Activated CD8-positive, alpha-beta T cell treated with anti-CD3 and anti-CD28 coated beads for 36 hours (primary cell): ENCODE measurements at places on chromosomes 2 and 18.

GRCh38 chr2:10301941-10302478 is 694 bp upstream of the HPCAL1 start:
- peaks cover 68% of the 10 kb centered on the region for H3K4me1 ChIP-seq
- DNase-seq: peak; percentile 53
- H3K27ac ChIP-seq: peak overlapping the region; percentile 89

- DNase-seq: no peak
- no peaks in the 10 kb centered on the region for H3K36me3 ChIP-seq
- H3K4me3 ChIP-seq: no peak overlapping the region
- H3K4me1 ChIP-seq: no peaks in the 10 kb centered on the region
- no peak overlapping the region for H3K27ac ChIP-seq
- peaks cover 16% of the 10 kb centered on the region for H3K27me3 ChIP-seq
Observed at GRCh38 chr2:569681-570080, 107.5 kb downstream of the TMEM18 start.

DNA sequence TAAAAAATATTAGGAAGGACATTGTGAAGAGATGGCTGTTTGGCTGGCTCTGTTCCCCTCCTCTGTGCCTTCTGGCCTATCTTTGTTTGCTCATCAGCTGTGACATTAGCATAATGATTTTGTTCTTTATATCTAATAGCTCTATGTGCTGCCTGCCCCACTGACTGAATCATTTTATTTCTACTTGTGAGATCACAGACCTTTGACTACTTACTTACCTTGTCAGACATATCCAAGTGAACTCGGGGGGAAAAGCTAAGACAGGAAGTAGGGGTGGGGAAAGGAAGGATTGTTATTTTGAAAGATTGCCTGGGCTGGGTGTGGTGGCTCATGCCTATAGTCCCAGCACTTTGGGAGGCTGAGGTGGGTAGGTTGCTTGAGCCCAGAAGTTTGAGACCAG is 104.2 kb downstream of the ASAP2 start:
- H3K27me3 ChIP-seq: peaks cover 6% of the 10 kb centered on the region
- H3K4me3 ChIP-seq: no peak overlapping the region
- H3K4me1 ChIP-seq: no peaks in the 10 kb centered on the region
- no peak for DNase-seq

- H3K4me3 ChIP-seq: peak overlapping the region; percentile 87
- peak overlapping the region; percentile 96 for H3K27ac ChIP-seq
- H3K36me3 ChIP-seq: peaks cover 9% of the 10 kb centered on the region
- no peaks in the 10 kb centered on the region for H3K27me3 ChIP-seq
- peaks cover 26% of the 10 kb centered on the region for H3K4me1 ChIP-seq
Observed at GRCh38 chr18:26091047-26091630, 726 bp upstream of the SS18 start.

DNA sequence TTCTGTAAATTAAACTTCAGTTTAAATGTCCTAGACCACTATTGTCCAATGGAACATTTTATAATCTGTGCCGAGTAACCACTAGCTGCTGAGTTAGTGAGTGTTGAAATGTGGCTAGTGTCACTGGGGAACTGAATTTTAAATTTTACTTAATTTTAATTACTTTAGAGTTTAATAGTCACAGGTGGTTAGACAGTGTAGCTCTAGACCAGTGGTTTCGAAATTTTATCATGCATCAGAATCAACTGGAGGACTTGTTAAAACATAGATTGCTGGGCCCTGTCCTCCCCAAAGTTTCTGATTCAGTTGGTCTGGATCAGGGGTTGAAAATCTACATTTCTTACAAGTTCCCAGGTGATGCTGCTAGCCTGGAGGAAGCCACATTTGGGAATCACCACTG is 110.4 kb downstream of the FMNL2 start:
- H3K27me3 ChIP-seq: peaks cover 6% of the 10 kb centered on the region
- no peak overlapping the region for H3K27ac ChIP-seq

GRCh38 chr2:18950361-18950851 is 361.0 kb upstream of the NT5C1B start:
- DNase-seq: no peak
- no peaks in the 10 kb centered on the region for H3K27me3 ChIP-seq
- H3K4me1 ChIP-seq: no peaks in the 10 kb centered on the region

- no peaks in the 10 kb centered on the region for H3K4me1 ChIP-seq
- DNase-seq: no peak
- H3K27ac ChIP-seq: no peak overlapping the region
- H3K27me3 ChIP-seq: no peaks in the 10 kb centered on the region
Observed at GRCh38 chr2:70716131-70716743, 51.8 kb downstream of the ADD2 start.

DNA sequence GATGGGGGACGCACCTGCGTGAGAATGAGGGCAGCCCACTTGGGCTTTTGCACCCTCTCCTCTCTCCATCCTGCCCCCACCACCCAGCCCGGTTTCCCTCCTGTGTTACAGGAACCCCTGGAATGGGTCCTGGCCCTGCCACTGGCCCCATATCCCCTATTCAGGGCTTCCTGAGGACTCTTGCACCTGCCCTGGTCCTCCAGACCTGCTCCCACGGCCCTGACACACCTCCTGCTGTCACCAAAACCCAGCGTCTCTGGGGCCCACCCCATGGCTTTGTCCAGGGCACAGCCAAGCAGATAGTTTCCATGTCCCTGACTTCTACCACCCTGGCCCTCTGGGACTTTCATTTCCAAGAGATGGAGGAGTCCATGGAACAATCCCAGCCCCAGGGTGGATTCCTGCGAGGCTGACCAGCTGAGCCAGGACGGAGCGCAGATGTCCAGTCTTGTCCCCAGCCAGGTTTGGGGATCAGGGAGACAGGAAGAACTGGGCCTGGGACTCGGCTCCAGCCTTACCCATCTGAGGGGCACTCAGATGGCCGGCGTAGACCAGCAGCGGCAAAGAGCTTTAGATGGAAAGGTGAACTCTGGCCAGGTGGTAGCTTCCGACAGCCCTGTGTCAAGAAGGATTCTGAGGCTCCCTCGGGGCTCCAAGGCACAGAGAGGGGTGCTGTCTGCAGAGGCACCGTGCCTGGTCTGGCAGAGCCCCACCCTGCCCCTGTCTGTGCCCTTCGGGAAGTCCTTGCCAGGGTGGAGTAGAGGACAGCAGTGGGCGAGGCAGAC is 12.0 kb downstream of the GPR35 start:
- H3K27me3 ChIP-seq: no peaks in the 10 kb centered on the region
- H3K4me3 ChIP-seq: no peak overlapping the region
- no peak overlapping the region for H3K27ac ChIP-seq

DNA sequence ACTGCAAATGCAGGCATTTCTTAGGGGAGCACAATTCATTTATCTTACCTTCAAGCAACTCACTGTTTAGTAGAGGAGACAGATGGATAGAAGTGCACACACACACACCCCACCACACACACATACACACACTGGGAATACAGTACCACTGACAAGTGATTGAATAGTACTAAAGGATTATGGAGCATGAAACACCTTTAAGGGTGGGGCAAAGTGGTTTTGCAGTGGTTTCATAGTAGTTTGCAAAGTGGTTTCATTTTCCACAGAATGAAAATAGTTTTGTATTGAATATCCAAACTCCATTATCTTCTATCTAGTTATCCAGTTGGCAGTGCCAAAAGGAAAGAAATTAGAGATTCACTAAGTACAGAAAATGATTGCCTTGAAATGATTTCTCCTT is 18.9 kb downstream of the KIF5C start:
- peaks cover 3% of the 10 kb centered on the region for H3K4me1 ChIP-seq
- H3K27ac ChIP-seq: no peak overlapping the region
- no peak overlapping the region for H3K4me3 ChIP-seq
- H3K27me3 ChIP-seq: peaks cover 17% of the 10 kb centered on the region
- no peaks in the 10 kb centered on the region for H3K36me3 ChIP-seq

- no peak overlapping the region for H3K4me3 ChIP-seq
- peaks cover 17% of the 10 kb centered on the region for H3K27me3 ChIP-seq
- peaks cover 3% of the 10 kb centered on the region for H3K4me1 ChIP-seq
Observed at GRCh38 chr2:206700156-206700555, 18.0 kb downstream of the DYTN start.

DNA sequence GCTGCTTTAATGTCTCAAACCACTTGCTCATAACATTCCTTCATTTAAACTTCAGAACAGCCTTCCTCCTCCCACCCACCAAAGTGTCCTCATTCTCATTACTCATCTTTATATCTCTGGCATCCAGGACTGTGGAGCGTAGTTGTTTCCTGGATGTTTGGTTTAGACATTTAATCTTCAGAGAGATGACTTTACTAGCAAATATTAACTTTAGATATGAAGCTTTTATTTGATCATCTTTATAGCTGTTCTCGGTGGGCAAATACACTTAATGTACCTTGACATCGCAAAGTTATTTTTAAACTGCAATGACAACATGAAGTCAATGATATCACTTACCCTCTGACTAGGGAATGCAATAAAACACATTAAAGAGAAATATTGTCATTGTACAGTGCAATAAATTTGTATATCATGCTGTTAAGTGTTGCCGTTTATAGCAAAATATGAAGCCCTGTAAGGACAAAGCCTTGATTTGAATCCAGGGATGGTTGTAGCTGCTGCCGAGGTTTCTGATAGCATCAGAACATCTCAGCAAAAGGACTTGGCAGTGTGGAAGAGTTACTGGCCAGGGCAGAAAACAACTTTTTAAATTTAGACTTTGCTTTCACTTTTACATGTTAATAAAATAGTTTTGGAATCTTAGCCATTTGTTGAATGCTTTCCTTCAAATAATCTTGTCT is 4.6 kb upstream of the LAMA3 start:
- no peak overlapping the region for H3K4me3 ChIP-seq
- peaks cover 5% of the 10 kb centered on the region for H3K4me1 ChIP-seq
- no peak overlapping the region for H3K27ac ChIP-seq
- no peaks in the 10 kb centered on the region for H3K36me3 ChIP-seq
- H3K27me3 ChIP-seq: peaks cover 35% of the 10 kb centered on the region

DNA sequence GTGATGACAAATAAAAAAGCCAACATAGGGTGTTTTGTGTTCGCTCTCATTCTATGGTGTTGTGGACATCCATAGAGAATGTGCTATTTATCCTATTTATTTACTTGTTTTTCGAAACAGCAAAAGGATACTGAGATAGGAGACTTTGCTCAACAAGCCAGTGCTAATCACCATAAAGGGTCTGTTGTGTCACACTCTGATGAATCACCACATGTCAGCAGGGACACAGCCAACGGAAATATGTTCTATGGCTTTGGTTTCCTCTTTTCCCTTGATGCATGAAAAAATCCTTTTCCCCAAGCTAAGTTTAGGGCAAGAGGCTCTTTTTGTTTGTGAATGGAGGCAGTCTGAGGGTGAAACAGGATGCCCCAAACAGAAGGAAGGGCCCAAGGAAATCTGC is 154.3 kb downstream of the RNF152 start:
- DNase-seq: no peak
- H3K27me3 ChIP-seq: no peaks in the 10 kb centered on the region
- no peaks in the 10 kb centered on the region for H3K4me1 ChIP-seq
- no peaks in the 10 kb centered on the region for H3K36me3 ChIP-seq

DNA sequence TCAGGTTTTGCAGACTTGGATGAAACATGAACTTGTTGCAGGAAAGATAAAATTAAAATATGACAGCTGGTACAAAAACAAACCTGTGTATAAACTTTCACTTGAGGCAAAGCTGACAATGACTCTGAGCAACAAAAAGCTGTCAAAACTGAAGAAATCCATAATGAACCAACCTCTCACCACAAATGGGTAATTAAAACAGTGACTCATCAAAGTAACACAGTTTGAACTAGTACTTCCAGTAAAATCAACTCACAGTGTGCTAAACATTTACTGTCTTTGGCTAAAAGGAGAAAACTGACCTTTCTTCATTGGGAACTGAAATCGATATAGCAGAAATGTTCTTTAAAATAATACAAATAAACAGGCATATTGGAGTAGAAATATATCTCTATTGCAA is 209.7 kb downstream of the WDPCP start:
- no peak for DNase-seq

DNA sequence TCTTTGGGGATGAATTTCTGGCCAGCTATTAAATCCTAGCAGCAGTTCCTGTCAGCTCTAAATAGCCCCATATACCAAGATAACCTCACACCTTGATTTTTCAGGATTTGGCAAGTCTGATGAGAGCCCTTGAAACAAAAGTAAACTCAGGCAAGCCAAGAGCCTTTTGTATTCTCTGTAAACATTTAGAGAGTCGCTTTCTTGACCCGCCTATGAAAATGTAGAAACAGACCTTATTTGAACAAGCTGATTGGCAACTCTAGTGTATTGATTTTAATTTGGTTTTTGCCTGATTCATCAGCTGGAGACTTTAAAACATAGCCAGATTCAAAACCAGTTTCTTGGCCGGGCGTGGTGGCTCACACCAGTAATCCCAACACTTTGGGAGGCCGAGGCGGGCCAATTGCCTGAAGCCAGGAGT is 43.4 kb downstream of the CABLES1 start:
- H3K36me3 ChIP-seq: no peaks in the 10 kb centered on the region
- peaks cover 5% of the 10 kb centered on the region for H3K4me1 ChIP-seq
- no peak for DNase-seq
- no peak overlapping the region for H3K4me3 ChIP-seq
- H3K27ac ChIP-seq: no peak overlapping the region

DNA sequence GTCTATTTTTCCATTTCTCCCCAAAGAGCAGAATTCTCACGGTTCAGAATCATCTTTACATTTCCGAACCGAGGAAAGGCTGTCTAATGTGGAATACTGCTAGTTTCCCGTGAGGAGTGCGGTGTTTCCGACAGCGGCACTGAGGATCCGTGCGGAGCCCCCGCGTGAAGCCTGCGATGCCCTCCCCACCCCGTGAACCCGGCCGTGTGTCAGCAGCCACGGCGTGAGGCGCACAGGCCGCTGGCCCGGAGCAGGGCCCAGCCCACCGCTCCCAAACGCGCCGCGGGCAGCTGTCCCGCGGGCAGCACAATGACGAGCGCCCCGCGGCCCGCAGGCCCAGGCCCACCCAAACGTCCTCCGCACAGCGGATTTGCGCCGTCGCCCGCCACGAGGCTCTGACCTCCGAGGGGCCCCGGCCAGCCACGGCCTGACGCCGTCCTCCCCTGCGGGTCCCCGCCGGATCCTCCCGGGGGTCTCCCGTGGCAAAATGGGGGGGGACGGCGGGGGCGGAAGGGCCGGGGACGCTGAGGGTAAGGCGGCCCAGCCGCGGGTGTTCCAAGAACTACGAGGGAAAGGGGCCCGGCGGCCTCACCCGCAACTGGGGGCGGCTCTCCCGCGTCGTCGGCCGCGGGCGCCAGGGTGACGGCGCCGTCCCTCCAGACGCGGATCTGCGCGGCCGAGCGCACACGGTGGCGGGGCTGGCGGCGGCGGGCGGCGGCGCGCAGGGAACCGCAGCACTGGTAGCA is 796 bp downstream of the SPIRE1 start:
- peaks cover 19% of the 10 kb centered on the region for H3K4me1 ChIP-seq
- H3K36me3 ChIP-seq: no peaks in the 10 kb centered on the region
- H3K4me3 ChIP-seq: peak overlapping the region; percentile 68
- peak; percentile 31 for DNase-seq

DNA sequence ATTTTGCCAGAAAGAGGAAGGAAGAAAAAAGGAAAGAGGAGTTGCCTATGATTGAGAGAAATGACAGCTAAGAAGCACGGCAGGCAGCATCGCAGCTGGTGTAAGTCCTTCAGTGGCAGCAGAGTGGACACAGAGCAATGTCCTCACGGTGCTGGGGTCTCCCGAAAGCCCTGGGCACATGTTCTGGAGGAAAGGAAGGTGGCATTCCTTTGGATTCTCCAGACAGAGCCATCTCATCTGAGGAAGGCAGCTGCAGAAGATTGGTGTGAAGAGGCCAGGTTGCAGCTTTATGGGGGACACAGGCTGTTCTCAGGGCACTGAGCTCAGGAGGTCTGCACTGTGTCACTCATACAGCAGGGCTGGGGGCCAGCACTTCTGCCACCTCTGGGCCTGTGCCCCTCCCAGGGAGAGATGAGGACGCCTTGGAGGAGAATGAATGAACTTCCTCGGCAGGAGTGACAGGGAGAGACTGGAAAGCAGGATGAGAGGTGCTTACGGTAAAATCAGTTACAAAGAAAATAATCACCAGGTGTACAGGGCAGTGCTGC is 252.0 kb upstream of the MYT1L start:
- no peaks in the 10 kb centered on the region for H3K36me3 ChIP-seq
- no peaks in the 10 kb centered on the region for H3K27me3 ChIP-seq
- no peaks in the 10 kb centered on the region for H3K4me1 ChIP-seq
- no peak overlapping the region for H3K4me3 ChIP-seq
